ENCODE measurements at places on chromosomes 7 and 10. TPM values are rescaled to one million over a fixed set of nuclear protein-coding genes. Genes with fewer than 3 reads are reported as not detected.

DNA sequence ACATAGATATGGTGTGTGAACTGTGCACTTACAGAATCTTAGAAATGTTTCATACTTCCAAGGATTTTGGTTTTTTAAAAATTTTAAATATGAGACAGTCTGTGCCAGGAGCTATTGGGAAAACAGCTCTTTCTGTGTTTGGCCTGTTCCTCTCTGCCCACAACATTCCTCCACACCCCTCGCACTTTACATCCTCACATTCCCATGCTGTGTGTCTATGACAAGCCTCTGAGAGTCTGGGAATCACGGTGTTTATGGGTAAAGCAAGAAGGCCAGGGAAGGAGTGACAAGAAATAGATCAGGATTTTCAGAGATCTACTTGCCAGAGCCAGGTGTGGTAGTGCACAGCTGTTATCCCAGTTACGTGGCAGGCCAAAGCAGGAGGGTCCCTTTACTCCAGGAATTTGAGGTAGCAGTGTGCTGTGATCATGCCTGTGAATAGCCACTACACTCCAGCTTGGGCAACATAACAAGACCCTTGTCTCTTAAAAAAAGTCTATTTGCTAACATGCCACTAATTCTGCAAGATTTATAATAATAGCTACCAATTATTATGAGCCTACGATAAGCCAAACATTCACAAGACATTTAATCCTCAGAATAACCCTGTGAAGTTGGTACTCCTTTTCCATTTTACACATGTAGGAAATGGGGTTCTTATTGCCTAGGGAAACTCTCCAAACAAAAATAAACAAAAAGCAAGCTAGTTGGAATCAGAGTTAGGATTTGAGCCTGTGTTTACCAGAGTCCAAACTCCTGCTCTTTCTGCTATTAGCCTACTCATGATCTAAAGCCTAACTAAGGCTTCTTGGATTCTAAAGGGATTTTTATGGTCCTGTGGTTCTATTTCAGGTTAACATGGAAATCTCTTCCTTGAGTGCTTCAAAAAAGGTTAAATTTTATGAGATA is 168.3 kb upstream of the SP8 start:
- no peaks in the 10 kb centered on the region for H3K27me3 ChIP-seq
- no peak overlapping the region for H3K27ac ChIP-seq
- H3K36me3 ChIP-seq = no peaks in the 10 kb centered on the region
- H3K4me3 ChIP-seq = no peak overlapping the region
- DNase-seq = no peak

DNA sequence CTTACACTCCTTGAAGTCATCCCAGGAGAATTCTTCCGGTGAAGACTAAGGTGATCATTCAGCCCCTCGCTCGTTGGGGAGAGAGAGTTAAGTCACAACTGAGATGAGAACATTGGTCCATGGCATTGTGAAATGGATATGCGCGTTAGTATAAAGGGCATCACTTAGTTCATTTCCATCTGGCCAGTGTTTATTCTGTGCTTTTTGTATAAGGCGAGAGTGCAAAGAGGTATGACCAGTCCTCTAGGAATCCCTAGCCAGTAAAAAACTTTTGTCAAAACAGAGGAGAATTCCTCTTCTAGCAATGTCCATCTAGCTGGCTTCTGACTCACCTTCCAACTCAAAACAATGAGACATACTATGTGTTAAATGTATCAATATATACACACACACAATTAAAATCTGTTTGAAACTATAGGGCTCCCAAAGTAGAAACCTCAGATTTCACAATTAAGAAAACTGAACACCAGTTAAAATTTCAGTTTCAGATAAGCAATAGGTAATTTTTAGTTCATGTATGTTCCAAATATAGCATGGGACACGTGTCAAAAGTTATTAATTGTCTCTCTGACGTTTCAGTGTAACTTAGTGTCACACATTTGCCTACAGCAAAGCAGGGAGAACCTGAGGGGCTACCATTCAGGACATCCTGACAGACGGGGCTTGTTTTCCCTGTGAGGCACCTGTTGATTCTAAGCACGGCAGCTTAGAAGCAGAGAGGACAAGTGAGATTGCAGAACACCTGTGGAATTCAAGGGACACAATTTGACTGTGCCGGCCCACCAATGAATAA is 158.9 kb downstream of the KLF6 start:
- H3K4me1 ChIP-seq = no peaks in the 10 kb centered on the region
- no peaks in the 10 kb centered on the region for H3K27me3 ChIP-seq
- DNase-seq = no peak
- H3K4me3 ChIP-seq = no peak overlapping the region
- no peaks in the 10 kb centered on the region for H3K36me3 ChIP-seq

DNA sequence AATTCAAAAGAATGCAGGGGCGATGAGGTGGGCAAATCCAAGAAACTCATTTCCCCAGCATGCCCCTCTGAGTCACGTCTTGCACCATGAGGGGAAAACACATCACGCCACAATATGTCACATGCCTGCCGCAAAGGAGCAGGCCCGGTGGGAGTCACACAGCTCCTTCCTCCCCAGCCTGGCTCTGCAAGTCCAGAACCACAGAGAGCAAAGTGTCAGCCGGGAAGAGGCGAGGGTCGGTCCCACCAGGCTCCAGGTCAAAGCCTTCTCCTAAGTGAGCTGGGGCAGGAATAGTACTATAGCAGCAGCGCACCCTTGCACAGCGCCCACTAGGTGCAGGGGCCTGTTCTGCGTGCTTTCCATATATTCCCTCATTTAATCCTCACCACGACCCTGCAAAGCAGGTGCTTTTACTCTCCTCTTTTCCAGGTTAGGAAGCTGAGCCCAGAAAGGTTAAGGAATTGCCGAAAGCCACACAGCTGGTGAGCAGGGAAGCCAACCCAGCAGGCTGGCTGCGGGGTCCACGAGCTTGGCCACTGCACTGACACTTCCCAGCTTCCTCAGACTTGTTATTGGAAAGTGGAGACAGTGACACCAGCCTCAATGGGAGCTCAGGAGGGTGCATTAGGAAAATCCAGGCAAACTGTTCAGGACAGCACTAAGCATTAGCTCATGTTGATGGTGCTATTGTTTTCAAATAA is 94.0 kb upstream of the ZMIZ1 start:
- peaks cover 45% of the 10 kb centered on the region for H3K4me1 ChIP-seq
- peak; percentile 92 for DNase-seq
- no peaks in the 10 kb centered on the region for H3K27me3 ChIP-seq
- H3K27ac ChIP-seq = peak overlapping the region; percentile 97

DNA sequence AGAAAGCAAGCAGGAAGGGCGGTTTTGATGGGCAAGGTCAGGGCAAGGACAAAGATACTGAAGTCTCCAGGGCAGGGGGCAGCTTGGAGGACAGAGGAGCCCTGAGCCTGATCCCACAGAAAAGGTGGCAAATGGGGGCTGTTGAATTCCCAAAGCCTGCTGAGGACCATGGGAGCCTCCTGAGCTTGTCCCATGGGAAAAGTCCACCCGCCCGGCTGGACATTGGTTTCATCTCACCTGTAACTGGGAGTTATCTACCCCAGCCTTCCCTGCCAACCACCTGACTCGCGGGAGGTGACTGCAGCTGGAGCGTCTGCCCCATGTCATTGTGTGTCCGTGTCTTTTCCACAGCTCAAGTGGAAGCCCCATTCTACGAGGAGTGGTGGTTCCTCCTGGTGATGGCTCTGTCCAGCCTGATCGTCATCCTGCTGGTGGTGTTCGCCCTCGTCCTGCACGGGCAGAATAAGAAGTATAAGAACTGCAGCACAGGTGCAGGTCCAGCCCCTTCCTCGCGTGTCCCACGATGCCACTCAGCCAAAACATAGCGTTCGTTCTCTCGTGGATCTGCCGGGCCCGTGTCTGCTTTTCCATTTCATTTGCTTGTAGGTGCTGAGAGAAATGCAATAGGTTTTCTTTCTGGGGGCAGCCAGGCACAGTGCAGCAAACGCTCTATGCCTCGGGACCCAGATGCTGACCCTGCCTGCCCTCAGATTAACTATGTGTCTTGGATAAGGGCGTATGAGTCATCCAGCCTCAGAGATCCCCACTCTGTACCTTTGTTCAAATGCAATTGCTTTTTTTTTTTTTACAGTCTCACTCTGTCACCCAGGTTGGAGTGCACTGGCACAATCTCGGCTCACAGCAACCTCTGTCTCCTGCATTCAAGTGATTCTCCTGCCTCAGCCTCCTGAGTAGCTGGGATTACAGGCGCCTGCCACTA is 444.5 kb upstream of the FOXK1 start:
- H3K36me3 ChIP-seq = no peaks in the 10 kb centered on the region
- no peak overlapping the region for H3K27ac ChIP-seq
- no peaks in the 10 kb centered on the region for H3K27me3 ChIP-seq
- no peak overlapping the region for H3K4me3 ChIP-seq
- no peak for DNase-seq
- no peaks in the 10 kb centered on the region for H3K4me1 ChIP-seq

GRCh38 chr7:112130729-112131410 is 75.3 kb downstream of the DOCK4 start:
- DNase-seq = no peak
- no peaks in the 10 kb centered on the region for H3K27me3 ChIP-seq
- no peaks in the 10 kb centered on the region for H3K4me1 ChIP-seq
- H3K27ac ChIP-seq = no peak overlapping the region
- no peak overlapping the region for H3K4me3 ChIP-seq

DNA sequence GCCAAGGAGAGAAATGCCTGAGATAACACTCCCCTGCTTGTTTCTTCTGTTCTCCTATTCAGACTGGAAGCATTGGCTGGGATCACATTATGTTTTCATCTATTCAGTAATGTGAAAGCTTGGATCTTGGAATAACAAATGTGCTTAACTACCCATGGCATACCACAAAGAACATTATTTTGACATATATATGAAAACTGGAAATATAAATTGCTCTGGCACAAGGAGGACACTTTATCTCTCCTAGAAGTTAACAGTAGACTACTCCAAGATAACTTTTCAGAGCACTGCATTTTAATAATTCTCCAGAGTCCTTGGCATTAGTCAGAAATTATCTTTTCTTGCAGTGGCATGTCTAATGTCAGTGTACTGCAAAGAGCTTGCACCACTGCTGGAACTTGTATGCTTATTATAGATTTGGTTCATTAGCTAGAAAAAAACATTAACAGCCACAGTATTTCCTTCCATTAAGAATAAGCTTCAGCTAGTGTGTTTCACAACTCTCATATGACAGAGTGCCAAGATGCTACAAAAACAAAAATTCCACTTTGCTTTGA is 169.3 kb upstream of the LRRN3 start:
- no peak overlapping the region for H3K4me3 ChIP-seq
- no peaks in the 10 kb centered on the region for H3K36me3 ChIP-seq
- no peak for DNase-seq
- no peak overlapping the region for H3K27ac ChIP-seq
- no peaks in the 10 kb centered on the region for H3K4me1 ChIP-seq

- no peaks in the 10 kb centered on the region for H3K27me3 ChIP-seq
- peaks cover 26% of the 10 kb centered on the region for H3K4me1 ChIP-seq
- no peak for DNase-seq
- H3K4me3 ChIP-seq = no peak overlapping the region
Measured at GRCh38 chr10:77911535-77912123, 14.9 kb downstream of the DLG5 start.

DNA sequence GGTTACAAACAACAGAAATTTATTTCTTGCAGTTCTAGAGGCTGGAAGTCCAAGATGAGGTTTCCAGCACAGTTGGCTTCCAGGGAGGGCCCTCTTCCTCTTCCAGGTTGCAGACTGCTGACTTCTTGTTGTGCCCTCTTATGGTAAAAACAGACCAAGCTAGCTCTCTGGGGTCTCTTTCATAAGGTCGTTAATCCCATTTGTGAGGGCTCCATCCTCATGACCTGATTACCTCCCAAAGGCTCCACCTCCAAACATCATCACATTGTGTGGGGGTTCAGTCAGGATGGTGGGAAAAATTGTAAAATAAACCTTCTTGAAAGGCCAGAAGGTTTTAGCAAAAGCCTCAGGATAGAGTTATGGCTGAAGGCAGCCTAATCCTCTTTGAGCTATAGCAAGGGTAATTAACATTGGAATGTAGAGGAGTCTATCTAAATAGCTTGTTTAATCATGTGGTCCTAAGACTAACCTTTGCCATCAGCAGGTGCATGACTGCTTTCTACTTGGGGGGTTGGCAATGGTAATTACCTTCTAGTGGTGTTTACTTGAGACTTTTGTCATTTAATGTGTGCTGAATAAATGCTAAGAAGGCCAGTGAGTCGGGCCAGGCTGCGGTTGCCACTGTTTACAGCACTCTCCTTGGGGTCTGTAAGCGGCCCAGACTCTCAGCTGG is 80.8 kb downstream of the PPP1R17 start:
- no peaks in the 10 kb centered on the region for H3K4me1 ChIP-seq
- DNase-seq = no peak
- no peaks in the 10 kb centered on the region for H3K27me3 ChIP-seq
- H3K36me3 ChIP-seq = no peaks in the 10 kb centered on the region
- H3K27ac ChIP-seq = no peak overlapping the region

The CPA1 gene
- not detected for total RNA-seq

DNA sequence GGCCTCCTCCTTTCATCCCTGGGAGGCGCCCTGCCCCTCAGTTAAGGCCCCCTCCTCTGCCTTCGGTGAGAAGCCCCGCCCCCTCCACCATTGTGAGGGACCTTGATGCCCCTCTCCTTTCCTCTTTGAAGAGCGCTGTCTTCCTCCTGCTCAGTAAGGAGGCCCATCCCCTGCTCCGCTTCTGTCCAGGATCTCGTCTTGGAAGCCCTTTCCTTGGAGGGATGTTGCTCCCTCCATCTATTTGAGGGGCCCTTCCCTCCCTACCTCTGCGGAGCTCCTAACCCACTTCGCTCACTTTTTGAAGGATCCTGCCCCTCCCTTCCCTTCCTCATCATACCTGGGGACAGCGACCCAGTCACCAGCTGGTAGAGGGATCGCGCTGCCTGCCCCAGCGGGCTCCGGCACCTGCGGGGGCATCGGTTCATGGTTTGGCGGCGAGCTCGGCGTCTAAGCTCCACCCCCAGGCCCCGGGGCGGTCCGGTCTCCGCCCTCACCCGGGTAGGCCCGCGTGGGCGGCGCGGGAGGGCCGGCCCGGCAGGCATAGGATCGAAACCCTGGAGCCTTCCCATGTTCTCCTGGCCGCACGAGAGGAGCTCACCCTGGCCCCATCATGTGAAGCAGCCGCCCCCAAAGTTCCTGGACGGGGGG is 4.1 kb downstream of the KCNIP2 start:
- H3K27me3 ChIP-seq = no peaks in the 10 kb centered on the region
- H3K36me3 ChIP-seq = no peaks in the 10 kb centered on the region
- peak overlapping the region; percentile 58 for H3K4me3 ChIP-seq
- no peak for DNase-seq
- H3K4me1 ChIP-seq = no peaks in the 10 kb centered on the region
- H3K27ac ChIP-seq = peak overlapping the region; percentile 64

DNA sequence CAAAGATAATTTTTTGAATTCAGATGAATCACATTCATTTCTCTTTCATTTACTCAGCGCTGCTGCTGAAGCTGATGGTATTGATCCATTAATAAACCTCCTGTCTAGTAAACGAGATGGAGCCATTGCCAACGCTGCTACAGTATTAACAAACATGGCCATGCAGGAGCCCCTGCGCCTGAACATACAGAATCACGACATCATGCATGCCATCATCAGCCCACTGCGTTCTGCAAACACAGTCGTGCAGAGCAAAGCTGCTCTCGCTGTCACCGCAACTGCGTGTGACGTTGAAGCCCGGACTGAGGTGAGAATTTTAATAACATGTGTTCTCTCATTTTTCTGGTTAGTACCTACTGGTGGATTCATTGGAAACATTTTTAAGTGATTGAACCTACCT is 70.2 kb downstream of the ARMC3 start:
- H3K4me3 ChIP-seq = no peak overlapping the region
- no peak overlapping the region for H3K27ac ChIP-seq
- no peaks in the 10 kb centered on the region for H3K4me1 ChIP-seq
- H3K36me3 ChIP-seq = no peaks in the 10 kb centered on the region
- no peak for DNase-seq

GRCh38 chr7:93145354-93145753 is 2.8 kb downstream of the SAMD9L start:
- no peak overlapping the region for H3K4me3 ChIP-seq
- no peak for DNase-seq
- no peaks in the 10 kb centered on the region for H3K27me3 ChIP-seq
- no peaks in the 10 kb centered on the region for H3K4me1 ChIP-seq
- H3K36me3 ChIP-seq = peaks cover 20% of the 10 kb centered on the region

The PHKG1 gene
- 27.3 TPM for total RNA-seq

The ATRNL1 gene
- total RNA-seq = 4.1 TPM
